ENCODE measurements at places on chromosomes 4 and X. TPM values are rescaled to one million over a fixed set of nuclear protein-coding genes. Genes with fewer than 3 reads are reported as not detected.

The UGT2B15 gene
- total RNA-seq = not detected

The PABPC5 gene
- total RNA-seq = 1.2 TPM

The ARHGAP24 gene
- total RNA-seq = 13.0 TPM

The SSX3 gene
- not detected for total RNA-seq

The PNCK gene
- 2.5 TPM for total RNA-seq
